Naive B cell (primary cell): ENCODE measurements at places on chromosomes 13 and 19. TPM values are rescaled to one million over a fixed set of nuclear protein-coding genes. Genes with fewer than 3 reads are reported as not detected.
A peak's percentile ranks its signal among the peaks of the same experiment; 100 is the strongest.

- H3K4me3 ChIP-seq: no peak overlapping the region
- H3K27ac ChIP-seq: no peak overlapping the region
- peaks cover 5% of the 10 kb centered on the region for H3K36me3 ChIP-seq
- no peaks in the 10 kb centered on the region for H3K4me1 ChIP-seq
- DNase-seq: no peak
Observed at GRCh38 chr19:47719047-47719859, 6.0 kb downstream of the EHD2 start.

FFAR2 gene
- not detected for polyA plus RNA-seq

SIGLEC12 gene
- not detected for polyA plus RNA-seq

GRCh38 chr19:4152241-4152998 is 1.0 kb upstream of the CREB3L3 start:
- H3K36me3 ChIP-seq: no peaks in the 10 kb centered on the region
- H3K27me3 ChIP-seq: peaks cover 56% of the 10 kb centered on the region

- H3K36me3 ChIP-seq: peaks cover 7% of the 10 kb centered on the region
- peaks cover 34% of the 10 kb centered on the region for H3K4me1 ChIP-seq
- H3K27me3 ChIP-seq: no peaks in the 10 kb centered on the region
- no peak overlapping the region for H3K27ac ChIP-seq
- no peak overlapping the region for H3K4me3 ChIP-seq
- DNase-seq: no peak
Observed at GRCh38 chr13:98998831-98999638, 21.2 kb upstream of the DOCK9 start.

DNA sequence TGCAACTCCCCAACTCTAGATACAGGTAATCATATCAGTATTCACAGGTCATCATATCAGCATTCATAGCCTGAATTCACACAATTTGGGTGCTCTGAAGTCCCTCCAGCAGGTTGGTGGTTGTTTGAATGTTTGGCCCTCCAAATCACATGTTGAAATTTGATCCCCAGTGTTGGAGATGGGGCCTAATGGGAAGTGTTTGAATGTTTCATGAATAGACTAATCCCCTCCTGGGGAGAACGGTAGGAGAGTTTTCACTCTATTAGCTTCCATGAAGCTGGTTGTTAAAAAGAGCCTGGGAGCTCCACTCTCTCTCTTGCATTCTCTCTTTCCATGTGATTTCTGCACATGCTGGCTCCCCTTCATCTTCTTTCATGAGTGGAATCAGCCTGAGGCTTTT is 288.6 kb upstream of the PCDH9 start:
- no peaks in the 10 kb centered on the region for H3K4me1 ChIP-seq
- H3K27ac ChIP-seq: no peak overlapping the region
- no peaks in the 10 kb centered on the region for H3K27me3 ChIP-seq
- no peak overlapping the region for H3K4me3 ChIP-seq

DNA sequence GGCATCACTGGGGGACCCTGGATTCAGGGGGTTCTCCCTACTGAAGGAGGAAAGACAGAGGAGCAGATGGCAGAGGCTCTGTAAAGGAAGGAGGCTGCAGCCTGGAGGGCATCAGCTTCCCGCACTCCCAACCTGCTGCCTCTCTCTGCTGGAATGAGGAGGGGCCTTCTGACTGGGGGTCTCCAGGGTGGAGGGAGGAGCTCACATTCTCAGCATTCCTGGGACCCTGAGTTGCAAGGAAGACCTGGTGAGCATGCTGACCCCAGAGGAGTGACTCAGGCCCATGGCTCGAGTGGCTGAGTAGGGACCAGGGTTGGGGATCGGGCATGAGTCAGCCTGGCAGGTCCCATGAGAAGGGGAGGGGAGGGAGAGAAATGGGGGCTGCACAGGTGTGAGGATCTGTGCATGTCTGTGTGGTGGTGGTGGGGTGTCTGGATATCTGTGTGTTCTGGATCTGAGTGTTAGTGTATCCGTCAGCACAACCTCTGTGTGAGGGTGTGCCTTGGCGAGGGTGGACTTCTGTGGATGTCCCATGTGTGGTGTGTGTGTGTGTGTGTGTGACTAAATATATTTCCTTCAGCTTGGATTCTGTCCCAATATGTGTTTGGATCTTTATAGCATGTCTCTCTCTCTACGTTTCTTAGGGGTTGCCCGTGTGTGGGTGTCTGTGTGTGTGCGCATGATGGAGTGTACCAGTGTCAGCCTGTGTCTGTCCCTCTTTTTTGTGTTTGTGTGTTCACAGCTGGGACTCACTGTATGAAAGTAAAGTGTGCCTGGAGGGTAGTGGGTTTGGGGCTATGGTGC is 4.6 kb downstream of the AXL start:
- H3K27ac ChIP-seq: no peak overlapping the region
- DNase-seq: no peak
- H3K4me3 ChIP-seq: no peak overlapping the region
- peaks cover 79% of the 10 kb centered on the region for H3K27me3 ChIP-seq

DNA sequence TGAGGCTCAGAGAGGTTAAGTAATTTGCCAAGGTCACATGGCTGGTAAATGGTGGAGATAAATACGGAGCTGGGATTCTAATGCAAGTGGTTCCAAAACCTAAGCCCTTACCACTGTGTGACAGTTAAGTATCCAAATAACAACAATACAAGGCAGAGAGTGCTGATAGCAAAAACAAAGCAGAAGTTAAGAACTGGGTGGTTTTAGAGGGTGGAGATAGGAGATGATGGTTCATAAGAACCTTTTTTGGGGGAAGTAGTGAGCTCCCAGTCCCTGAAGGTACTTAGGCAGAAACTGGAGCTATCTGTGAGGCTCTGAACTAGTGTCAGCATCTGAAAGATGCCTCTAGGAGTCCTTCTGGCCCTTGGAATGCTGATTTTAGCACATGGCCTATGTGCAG is 56.2 kb upstream of the UBE2L5 start:
- H3K27ac ChIP-seq: no peak overlapping the region
- no peaks in the 10 kb centered on the region for H3K27me3 ChIP-seq
- H3K4me1 ChIP-seq: peaks cover 52% of the 10 kb centered on the region
- no peak for DNase-seq
- peaks cover 7% of the 10 kb centered on the region for H3K36me3 ChIP-seq
- no peak overlapping the region for H3K4me3 ChIP-seq

ZNF223 gene
- 3.0 TPM for polyA plus RNA-seq

DNA sequence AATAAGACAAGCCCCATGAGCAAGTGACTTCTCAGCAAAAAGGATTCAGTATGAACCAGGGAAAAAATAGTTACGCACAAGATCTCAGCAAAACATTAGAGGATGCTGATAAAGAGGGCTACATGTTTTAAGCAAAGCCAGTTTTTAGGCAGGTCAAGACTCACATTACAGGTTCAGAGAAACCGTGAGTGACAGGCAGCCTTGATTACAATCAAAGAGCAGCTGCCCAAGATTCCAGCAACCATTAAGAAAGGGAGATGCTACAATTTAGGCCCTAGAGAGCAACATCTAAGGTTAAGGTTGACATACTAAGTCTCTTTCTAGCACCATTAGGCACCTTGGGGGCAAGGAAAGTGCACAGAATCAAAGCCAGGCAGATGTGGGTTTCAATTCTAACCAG is 2.8 kb upstream of the SLC7A1 start:
- DNase-seq: no peak
- no peak overlapping the region for H3K4me3 ChIP-seq
- no peak overlapping the region for H3K27ac ChIP-seq
- H3K36me3 ChIP-seq: no peaks in the 10 kb centered on the region
- H3K4me1 ChIP-seq: peaks cover 20% of the 10 kb centered on the region
- peaks cover 31% of the 10 kb centered on the region for H3K27me3 ChIP-seq

DNA sequence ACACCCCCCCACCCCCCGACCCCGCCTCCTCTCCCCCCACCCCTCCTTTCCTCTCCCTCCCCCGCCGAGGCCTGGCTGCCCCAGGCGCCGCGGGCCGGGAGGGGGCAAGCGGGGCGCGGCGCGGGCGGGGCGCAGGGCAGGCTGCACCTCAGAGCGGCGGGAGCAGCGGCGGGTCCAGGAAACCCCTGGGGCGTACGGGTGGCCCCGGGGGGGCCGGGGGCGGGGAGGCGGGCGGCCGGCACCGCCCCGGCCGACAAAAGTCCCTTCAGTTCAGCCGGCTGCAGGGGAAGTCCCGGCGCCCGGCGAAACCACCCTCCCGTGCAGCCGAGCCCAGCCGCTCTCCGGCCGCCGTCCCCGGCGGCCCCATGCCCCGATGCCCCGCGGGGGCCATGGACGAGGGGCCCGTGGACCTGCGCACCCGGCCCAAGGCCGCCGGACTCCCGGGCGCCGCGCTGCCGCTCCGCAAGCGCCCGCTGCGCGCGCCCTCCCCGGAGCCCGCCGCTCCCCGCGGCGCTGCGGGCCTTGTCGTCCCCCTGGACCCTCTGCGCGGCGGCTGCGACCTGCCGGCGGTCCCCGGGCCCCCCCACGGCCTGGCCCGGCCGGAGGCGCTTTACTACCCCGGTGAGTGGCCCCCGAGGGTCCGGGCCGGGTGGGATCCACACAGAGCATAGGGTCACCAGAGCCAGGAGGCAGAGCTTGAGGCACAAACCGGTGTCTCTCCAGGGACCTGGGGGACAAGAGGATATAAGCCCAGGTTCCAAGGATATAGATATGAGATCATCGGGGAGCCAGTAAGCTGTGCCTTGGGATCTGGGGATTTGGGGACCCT is at the start of gene BCL3:
BCL3 (plus strand) TSS at position 283 of the 829 bp plus-strand sequence; CDS start at position 366, 83 bp downstream.
- no peaks in the 10 kb centered on the region for H3K27me3 ChIP-seq
- peaks cover 72% of the 10 kb centered on the region for H3K4me1 ChIP-seq
- H3K4me3 ChIP-seq: peak within 1 kb of the TSS; percentile 97
- H3K36me3 ChIP-seq: no peaks in the 10 kb centered on the region
- H3K27ac ChIP-seq: peak within 1 kb of the TSS; percentile 93
- peak; percentile 82 for DNase-seq

DNA sequence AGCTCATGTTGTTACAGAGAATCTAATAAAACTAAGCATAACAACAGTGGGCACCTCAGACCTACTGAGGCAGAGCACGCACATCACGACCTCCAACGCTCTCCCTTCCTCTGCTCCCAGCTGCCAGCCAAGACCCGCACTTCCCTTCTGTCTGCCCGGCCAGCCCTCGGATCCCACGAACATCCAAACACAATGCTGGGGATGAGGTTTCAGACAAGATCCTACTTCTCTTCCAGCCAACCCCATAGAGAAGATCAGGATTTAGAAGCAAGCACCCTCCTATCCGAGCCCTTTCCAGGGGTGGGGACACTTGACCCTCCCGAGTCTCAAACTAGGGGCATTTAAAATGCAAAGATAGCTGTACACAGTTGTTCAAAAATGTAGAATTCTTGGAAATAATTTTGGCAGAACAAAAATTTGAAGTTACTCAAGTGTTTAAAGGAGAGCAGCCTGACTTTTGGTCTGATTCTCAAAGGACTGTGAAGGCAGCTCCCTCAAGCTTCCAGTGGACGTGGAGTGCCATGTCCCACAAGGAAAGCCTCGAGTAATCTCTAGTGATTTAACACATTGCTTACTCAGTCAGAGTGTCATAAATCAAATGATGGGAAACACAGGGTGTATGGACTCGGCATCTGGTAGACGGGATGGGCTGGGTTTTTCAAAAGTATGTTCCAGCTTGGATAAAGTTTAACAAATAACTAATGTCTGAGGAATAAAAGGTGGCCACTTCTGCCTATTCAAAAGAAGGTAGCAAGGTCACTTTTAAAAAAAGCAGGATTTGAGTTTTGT is 32.8 kb downstream of the ANKRD10 start:
- DNase-seq: no peak
- peaks cover 7% of the 10 kb centered on the region for H3K36me3 ChIP-seq
- H3K27me3 ChIP-seq: no peaks in the 10 kb centered on the region
- no peak overlapping the region for H3K27ac ChIP-seq
- H3K4me1 ChIP-seq: no peaks in the 10 kb centered on the region

CGB5 gene
- not detected for polyA plus RNA-seq

GRCh38 chr19:16519230-16519687 is 23.0 kb downstream of the CHERP start:
- no peak overlapping the region for H3K4me3 ChIP-seq
- no peak overlapping the region for H3K27ac ChIP-seq
- H3K4me1 ChIP-seq: no peaks in the 10 kb centered on the region
- DNase-seq: no peak
- H3K36me3 ChIP-seq: peaks cover 5% of the 10 kb centered on the region

DNA sequence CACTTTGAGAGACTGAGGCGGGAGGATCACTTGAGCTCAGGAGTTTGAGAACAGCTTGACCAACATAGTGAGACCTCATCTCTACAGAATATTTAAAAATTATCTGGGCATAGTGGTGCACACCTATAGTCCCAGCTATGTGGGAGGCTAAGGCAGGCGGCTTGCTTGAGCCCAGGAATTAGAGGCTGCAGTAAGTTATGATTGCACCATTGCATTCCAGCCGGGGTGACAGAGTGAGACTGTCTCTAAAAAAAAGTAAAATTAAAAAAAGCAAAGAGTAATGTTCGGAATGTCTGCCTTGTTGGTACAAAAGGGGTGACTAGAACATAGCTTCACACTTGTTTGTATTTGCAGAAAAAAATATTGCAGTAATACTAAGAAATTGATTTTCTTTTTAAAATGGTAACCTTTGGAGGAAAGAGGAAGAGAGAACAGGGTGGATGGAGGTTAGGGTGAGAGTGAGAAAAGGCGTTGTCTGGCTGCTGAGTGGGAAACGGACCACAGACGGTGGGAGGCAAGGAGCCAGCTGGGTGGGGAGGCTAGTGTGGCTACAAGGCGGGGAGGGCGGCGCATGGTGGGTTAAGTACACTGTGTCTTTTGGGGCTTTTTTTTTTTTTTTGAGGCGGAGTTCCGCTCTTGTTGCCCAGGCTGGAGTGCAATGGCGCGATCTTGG is 10.2 kb downstream of the PPP1R14A start:
- peaks cover 23% of the 10 kb centered on the region for H3K4me1 ChIP-seq
- H3K4me3 ChIP-seq: no peak overlapping the region
- DNase-seq: no peak
- H3K27me3 ChIP-seq: no peaks in the 10 kb centered on the region

DNA sequence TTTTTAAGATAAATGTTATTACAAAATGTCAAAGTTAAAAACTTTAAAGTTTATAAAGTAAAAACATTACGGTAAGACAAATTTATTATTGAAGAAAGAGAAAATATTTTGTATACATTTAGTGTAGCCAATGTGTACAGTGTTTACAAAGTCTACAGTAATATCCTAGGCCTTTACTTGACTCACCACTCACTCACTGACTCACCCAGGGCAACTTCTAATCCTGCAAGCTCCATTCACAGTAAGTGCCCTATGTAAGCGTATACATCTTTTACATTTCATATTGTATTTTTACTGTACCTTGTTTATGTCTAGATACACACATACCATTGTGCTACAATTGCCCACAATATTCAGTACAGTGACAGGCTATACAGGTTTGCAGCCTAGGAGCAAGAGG is 448.2 kb downstream of the KCTD12 start:
- no peak for DNase-seq
- no peak overlapping the region for H3K27ac ChIP-seq
- H3K4me3 ChIP-seq: no peak overlapping the region
- H3K36me3 ChIP-seq: no peaks in the 10 kb centered on the region
- H3K4me1 ChIP-seq: peaks cover 5% of the 10 kb centered on the region

DNA sequence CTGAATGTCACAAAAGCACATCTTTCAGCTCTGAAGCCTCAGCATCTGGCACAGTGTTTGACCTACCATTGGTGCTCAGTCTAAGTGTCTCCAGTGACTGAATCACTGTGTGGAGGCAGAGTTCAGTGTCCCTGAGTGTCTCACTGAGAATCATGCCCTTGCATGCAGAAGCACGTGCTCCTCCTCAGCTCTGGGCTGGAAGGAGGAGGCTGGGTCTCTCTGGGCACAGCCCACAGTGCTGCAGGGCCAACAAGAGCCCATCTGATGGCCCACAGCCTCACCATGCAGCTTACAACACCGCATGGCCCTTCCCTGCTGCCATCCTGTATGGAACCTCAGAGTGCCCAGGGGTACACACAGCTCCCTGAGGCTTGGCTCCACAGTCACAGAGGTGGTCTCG is 86.1 kb downstream of the TEX26 start:
- peaks cover 30% of the 10 kb centered on the region for H3K27me3 ChIP-seq
- no peak overlapping the region for H3K4me3 ChIP-seq
- H3K27ac ChIP-seq: no peak overlapping the region
- no peaks in the 10 kb centered on the region for H3K4me1 ChIP-seq

CABP5 gene
- not detected for polyA plus RNA-seq
